ENCODE measurements at places on chromosomes 2 and 18.

DNA sequence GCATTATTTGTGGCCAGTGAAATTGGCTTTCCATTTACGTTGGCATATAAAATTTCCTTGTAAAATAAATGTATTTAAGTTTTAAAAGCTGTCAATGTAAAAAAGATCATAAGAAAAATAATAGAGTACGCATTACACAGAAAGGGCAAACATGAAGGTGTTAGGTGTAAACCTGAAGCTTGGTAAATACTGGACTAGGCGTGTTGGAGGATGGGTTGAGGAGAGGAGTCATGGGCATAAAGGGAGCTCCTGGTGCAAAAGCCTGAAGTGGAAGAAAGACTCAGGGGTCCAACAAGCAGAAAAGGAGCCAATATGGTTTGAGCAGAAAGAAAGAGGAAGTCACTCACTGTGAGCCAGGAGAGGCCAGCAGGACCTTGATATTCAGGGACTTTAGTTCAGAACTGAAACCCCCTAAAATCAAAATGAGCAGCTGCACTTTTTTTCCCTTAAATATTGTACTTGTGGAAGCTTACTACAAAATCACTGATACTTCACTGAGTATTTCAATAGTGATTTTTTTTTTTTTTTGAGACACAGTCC is 24.4 kb downstream of the SP5 start:
- DNase-seq, result no peak

DNA sequence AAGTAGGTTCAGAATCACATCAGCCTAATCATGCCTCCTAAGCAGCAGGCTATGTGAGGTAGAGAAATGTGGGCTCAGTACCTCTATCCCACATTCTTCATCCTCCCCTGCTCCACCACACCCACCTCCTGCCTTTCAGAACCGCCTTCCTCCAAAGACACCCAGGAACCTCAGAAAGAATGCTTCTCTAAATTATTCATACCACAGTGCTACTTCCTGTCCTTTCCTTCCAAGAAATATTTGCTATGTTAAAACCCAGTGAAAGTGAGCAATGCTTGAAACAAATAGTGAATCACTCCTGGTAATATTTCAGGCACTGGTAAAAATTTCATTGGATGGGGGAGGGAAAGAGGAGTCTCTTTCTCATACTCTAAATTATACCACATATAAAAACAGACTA is 24.0 kb upstream of the CREB1 start:
- DNase-seq, result no peak

GRCh38 chr2:71851094-71851750 is 296.4 kb downstream of the CYP26B1 start:
- DNase-seq, result no peak

GRCh38 chr2:60555783-60556139 is 2.3 kb upstream of the BCL11A start:
- no peak for DNase-seq

DNA sequence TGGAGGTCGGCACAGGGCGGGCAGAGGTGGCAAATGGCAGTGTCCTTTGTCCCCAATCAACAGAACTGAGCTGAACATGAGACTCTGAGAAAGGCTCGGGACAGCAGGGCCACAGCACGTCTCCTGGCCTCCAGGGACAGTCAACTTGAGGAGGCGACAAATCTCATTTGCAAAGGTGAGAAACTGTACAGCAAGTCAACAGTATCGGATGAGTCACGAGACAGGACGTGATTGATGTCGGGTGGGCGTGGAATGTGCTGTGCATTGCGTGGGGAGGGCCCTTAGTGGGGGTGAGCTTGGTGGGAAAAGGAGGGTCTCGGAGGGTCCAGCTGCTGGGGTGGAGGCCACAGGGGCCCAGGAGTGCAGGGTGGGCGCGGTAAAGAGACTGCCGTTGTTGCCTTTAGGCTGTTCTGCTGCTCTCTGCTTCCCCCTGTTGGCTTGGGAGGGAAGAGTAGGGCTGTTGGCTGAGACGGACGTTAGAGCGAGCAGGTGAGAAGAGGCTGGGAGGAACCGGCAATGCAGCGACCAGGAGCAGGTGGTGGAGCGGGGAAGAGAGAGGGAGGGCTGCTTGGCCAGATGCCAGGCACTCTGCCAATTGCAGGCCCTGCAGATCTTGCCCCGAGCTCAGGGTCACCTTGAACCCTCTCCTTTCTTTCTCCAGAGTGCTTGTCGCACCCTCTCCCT is 164.3 kb downstream of the BCL2 start:
- DNase-seq, result peak; percentile 92

GRCh38 chr2:177031438-177032180 is 181.0 kb upstream of the HNRNPA3 start:
- DNase-seq, result no peak

DNA sequence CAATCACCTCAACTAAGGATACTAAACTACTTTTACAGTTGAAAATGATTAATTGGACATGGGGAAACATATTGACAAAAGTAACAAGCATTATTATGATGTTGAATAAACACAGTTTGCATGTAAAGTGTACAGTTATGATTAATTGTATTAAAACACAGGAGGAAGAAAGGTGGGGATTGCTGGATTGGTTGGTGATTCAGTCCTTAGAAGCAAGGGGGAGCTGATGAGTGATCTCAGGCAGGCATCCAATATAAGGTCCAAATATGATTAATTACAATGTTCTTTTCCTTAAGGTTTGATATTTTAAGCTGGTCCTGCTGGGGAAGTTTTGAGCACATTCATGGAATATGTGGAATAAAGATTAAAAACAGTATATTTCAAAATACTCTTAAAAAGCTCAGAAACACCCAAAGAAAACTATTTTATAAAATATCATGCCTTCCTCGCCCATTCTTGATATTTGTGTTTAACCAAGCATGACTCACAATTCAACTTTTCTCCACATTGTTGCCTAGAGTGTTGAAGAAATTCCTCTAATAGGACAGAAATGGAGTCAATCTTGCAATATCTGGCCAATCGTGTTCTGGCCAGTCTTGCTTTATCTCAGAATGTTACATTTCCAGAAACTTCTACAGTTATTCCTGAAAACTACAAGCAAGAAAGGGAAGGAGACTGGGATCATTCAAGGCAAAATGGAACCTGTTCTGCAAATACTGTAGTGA is 268.2 kb downstream of the RPIA start:
- no peak for DNase-seq

- no peak for DNase-seq
Observed at GRCh38 chr2:197239434-197239833, 71.1 kb downstream of the ANKRD44 start.

- DNase-seq, result no peak
Observed at GRCh38 chr2:236012155-236012554, 156.0 kb downstream of the GBX2 start.

DNA sequence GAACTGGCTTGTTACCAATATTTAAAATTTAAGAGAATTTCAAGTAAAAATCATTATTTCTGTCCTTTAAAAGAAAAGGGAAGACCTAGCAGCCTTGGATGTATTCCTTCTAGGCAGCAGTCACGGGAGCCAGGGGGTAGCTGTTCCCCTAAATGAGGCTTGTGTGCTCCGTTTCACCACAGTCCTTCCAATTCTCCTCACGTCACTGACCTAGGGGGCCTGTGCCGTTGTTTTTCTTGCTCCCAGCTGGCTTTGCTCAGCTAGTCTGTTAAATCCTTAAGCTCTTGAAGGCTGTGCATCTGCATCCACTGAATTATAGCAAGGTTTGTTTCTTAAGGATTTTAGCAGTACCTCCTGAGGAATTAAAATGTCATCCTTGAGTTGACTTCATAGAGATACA is 9.9 kb downstream of the KLHL23 start:
- no peak for DNase-seq

GRCh38 chr18:56661360-56662062 is 10.4 kb downstream of the WDR7 start:
- no peak for DNase-seq

GRCh38 chr2:60602388-60602787 is 48.9 kb upstream of the BCL11A start:
- DNase-seq, result no peak

GRCh38 chr2:234423884-234424283 is 73.0 kb downstream of the ARL4C start:
- no peak for DNase-seq

DNA sequence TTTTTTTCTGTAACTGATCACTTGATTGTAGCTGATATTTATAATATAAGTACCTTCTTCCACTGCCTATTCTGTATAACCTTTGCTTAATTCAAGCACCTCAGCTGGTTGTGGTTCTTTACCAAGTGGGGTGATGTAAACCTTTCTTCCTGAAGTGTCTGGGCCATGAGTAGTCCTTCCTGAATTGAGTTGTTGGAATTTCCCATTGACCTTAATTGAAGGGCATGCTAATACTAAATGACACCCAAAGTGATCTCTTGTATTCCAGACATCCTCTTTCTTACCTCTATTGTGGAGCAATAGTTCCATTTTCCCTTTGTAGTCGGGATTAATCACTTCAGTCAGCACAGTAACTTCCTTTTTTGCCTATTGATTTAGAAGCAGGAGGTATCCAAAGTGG is 1496.8 kb upstream of the CELF4 start:
- DNase-seq, result no peak

GRCh38 chr2:15895615-15896469 is 44.5 kb upstream of the MYCN start:
- no peak for DNase-seq

DNA sequence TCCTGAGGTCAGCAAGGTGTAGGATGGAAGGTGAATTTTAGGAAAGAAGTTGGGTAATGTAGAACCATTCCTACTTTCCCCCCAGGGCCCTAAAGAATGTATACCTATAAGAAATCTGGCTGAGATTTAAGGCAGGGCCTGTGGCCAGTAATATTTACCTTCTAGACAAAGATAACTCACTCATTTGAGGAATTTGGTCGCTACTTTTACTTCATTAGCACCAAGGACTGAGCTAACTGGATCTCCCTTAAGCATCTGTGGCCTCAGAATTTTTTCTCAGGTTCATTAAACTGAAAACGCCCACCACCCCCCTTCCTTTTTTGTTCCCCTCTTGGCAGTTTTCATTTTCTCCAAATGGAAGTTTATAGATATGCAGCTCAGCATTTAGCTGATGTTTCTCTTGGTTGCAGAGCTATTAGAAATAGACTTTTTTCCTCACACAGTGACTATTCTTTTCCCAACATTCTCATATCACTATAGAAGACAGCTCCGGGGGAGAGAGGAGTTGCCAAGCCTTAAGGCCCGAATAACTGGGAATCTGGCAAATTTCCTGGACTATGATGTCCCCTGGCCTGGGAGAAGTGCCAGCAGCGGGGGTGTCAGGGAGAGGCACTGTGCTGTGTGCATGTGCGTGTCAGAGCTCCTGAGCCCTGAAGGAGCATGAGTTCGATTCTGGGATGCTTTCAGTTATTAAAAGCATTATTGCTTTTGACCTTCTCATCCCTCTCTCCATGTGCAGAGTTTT is 310.9 kb downstream of the PRKCE start:
- no peak for DNase-seq

- no peak for DNase-seq
Observed at GRCh38 chr2:37190290-37190689, 1.8 kb upstream of the SULT6B1 start.

- DNase-seq, result no peak
Observed at GRCh38 chr18:49094136-49094535, 143.4 kb upstream of the SMAD7 start.

DNA sequence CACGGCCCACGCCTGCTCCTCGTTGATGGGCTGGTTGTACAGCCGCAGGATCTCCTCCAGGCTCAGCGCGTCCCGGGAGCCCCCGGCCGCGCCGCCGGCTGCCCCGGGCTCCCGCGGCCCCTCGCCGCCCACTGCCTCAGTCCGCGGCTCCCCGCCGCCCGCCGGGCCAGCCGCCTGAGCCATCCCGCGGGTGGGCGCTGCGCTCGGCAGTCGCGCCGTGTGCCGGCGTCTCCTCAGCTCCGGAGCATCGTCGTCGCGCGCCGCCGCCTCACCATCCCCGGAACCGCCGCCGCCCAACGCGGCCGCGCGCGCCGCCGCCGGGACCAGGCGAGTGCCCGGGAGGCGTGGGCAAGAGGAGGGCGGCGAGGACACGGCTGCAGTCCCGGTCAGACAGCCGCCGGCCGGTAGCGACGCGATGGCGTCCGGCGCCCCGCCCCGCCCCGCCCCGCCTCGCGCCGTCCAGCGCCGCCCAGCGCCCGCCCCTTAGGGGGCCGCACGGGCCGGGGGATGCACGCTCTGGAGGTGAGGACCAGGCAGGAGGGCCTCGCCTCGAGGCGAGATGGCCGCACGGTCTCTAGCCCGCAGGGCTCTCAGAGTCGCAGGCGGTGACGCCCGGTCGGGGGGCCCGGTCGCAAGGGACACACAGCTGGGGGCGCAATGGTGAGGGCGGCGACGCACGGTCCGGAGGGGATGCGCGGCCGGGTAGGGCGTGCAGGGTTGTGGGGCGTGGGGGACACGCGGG is at the start of gene SPIRE1:
SPIRE1 (minus strand) TSS at position 424 of the 742 bp plus-strand sequence; CDS start at position 183, 241 bp downstream.
- DNase-seq, result peak; percentile 75

DNA sequence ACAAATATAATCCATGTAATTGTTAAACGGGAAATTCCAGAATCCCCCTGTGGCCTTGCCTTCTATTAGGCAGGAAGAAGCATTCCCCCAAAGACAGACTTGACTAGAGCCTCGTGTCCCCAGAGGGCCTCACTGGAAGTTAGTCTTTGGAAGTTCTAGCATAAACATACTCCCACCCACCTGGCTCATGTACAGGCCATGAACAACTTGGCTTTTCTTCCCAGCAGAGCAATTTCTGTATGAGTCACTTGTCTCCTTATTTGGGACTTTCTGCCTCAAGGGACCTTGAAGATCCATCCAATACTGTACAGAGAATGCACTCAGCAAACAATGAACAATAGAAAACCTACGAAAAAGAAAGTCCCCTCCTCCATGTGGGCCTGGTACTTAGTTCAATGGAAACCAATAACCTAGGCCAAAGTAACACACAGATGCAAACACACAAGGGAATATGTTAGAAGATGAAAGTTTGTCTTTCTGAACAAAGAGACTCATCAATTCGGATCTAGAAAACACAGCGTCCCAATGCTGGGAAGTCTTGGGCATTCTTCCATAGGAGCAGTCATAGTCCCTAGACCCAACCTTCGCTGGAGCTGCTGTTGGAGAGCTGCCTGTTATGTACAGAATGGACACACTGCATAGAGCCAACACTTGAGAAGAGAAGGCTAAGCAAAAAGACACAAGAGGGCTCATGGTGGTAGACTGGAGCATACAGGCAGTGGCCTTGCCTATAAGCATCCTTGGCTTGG is 303.5 kb downstream of the HRH4 start:
- no peak for DNase-seq

- no peak for DNase-seq
Observed at GRCh38 chr18:33578518-33579348, 714 bp downstream of the ASXL3 start.

Data from activated effector memory CD4-positive, alpha-beta T cell treated with anti-CD3 and anti-CD28 coated beads, Interleukin-2, amount 50 U/mL, for 16 hours (primary cell).